ENCODE measurements at places on chromosomes 1 and 21.

DNA sequence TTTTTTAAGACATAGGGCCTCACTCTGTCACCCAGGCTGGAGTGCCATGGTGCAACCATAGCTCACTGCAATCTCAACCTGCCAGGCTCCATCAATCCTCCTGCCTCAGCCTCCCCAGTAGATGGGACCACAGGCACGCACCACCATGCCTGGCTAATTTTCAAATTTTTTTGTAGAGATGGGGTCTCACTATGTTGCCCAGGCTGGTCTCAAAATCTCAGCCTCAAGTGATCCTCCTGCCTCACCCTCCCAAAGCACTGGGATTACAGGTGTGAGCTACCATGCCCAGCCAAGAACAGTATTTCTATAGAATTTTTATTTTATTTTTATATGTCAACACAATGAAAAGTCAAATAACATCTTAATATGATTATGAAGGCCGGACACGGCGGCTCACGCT lies 10.9 kb downstream of the GNB1 start:
- no peak for DNase-seq

DNA sequence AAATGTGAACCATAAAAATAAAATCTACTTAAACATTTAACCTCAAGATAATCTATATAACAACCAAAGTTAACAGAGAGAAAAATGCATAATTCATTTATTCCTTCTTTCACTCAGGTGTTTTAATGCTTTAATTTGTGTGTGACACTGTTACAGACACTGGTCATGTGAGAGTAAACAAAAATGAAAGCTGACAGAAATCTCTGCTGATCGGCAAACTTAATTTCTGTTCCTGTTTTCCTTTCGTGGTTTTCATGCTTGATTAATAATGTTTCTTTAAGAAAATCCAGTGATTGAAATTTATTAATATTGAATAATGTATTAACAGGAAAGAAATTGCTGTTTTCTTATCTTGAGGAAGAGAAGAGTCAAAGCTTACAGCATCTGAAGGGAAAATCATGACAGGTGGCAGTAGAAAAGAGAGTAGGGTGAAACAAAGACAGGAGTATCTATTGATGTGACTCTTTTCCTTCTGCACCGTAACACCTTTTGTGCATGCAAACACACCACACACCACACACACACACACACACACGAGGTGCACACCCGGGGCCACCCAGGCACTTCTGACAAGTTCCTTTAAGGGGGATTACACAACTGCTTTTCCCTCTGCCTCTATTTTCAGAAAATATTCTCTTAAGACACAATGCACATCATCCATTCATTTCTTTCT lies 1.6 kb downstream of the OR2AK2 start:
- DNase-seq = no peak

GRCh38 chr1:207156826-207157225 lies 52.8 kb downstream of the C4BPA start:
- no peak for DNase-seq

- no peak for DNase-seq
Measured at GRCh38 chr21:31395791-31396190, 51.7 kb upstream of the TIAM1 start.

GRCh38 chr1:20992322-20993056 lies 184.2 kb downstream of the EIF4G3 start:
- no peak for DNase-seq

- DNase-seq = no peak
Measured at GRCh38 chr1:48548985-48549384, 77.0 kb upstream of the SPATA6 start.

GRCh38 chr1:85656948-85657347 lies 51.3 kb downstream of the ZNHIT6 start:
- no peak for DNase-seq

DNA sequence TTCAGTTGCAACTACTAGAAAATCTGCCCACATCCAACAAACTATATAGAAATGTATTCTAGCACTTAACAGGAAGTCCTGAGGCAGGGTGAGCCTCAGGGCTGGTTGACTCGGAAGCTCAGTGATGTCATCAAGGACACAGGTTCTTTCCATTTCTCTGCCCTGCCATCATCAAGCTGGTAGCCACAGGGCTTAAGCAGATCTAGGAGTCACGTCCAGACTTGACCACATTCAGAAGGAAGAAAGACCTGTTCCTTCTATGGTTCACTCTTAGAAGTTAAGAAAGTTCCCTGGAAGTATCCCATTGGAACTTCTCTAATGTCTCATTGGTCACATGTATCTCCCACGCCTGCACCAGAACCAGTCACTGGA lies 438.1 kb downstream of the PRDM2 start:
- DNase-seq = no peak

GRCh38 chr1:243596431-243597062 lies 253.5 kb downstream of the AKT3 start:
- no peak for DNase-seq

DNA sequence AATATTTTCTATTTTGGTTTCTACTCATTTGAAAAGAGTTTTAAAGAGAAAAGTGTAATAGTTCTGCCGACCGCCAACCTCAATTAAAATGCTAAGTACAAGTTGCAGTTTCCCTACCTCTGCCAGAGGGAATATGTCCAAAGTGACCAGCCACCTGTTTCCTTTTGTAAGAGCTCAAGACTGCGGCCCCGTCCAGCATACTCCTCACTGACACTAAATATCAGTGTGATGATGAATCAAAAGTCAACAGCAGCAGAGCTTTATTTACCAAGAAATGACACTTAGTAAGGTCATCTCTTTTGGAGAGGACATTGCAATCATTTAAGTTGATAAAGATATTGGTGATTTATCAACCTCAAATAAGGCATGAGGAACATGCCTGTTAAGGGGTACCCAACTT lies 57.4 kb upstream of the NRIP1 start:
- no peak for DNase-seq

GRCh38 chr1:153023109-153023508 lies 7.9 kb upstream of the SPRR1B start:
- DNase-seq = no peak

DNA sequence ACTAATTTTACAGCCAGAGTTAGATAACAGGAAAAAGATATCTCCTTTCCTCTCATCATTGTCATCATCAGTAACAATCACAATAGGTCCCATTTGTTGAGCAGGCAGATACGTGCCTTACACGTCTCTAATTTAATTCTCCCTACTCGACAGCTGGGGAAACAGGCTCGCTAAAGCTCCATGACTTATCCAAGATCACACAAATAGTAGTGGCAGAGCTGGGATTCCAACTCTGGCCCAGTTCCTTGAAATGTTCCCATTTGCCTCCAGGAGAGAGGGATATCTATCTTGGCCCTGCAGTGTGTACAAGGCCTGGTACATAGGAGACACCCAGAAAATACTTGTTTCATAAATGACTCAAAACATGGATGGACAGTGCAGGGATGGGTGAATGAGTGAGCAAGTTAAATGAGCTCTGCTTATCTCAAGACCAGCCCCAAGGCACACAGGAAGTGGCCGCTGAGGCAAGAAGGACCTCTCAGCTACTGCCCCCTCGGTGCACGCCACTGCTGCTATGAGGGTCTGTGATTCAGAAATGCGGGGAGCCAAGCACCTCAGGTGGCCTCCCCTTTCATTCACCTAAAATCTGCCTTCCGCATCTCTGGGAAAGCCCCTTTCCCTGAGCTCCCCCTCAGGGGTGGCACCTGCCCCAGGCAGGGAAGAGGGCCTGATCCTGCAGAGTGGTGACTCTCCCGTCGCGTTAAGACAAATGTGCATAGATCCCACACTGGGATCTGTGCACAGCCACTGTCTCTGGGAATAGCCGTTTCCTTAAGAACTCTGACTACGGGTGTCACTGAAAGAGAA lies 3.6 kb downstream of the KCNN3 start:
- DNase-seq = no peak

GRCh38 chr1:56516539-56517252 lies 62.7 kb downstream of the PLPP3 start:
- no peak for DNase-seq

DNA sequence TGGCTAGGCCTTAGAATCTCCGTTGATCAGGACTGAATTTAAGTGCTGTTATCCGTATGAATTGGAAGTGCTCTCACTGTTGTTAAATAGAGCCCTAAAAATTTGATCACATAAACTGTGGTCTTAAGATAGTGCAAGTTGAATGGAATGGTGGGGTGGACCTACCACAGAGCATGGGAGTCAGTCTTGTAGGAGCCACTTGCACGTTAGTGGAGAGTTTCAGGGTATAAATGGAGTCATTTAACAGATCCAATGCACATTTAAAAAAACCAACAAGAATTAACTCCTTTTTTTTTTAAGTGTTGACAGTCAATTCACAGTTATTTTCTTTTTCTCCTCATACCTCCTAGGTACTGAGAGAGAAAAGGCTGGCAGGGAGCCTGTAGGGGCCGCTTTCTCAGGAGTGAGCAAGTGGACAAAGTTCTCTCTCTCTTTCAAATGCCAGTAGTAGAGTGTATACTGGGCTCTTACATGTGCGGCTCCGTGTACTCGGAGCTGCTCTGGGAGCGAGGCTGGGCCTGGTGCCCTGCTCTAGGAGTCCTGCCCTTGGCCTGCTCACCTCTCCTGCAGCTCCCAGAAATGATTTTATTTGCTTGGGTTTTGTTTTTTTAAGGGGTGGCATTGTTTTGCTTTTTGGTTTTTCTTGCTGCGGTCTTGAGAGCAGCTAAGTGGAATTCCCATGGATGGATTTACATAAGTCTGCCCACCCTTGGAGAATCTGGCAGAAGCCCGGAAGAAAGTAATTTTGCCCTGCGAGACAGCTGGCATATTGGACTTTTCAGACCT lies 91.3 kb downstream of the ATP5PO start:
- no peak for DNase-seq

- no peak for DNase-seq
Measured at GRCh38 chr1:44151332-44151731, 9.9 kb upstream of the KLF18 start.

- no peak for DNase-seq
Measured at GRCh38 chr1:28883242-28883616, 31.1 kb upstream of the EPB41 start.

- no peak for DNase-seq
Measured at GRCh38 chr1:179816196-179816960, 61.2 kb downstream of the TOR1AIP2 start.

DNA sequence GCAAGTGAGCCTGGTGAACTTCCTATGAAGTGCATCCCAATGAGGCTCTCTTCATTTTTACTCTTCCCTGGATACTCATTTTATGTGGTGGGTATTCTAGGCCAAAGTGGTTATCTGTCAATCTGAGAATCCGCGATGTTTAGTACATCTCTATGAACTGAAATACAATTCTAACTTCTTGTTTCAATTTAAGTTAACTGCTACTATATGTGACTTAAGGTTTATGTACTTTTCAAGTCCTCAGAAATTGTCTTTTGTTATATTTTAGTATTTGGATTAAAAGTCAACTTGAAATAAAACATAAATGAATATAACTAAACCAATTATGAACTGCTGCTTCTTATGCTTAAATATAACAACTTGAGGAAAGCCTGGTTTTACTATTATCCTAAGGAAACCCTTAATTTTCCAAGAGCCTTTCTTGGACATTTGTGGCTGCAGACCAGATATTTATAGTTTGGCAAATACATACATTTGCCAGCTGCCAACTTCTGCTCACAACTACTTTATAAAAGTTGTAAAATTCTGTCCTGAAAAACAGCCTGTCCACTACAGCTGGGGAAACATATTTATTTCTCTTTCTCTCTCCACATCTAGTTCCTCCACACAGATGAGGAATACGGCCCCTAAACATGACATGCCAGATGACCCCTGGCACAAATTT lies 60.4 kb downstream of the ENAH start:
- no peak for DNase-seq

DNA sequence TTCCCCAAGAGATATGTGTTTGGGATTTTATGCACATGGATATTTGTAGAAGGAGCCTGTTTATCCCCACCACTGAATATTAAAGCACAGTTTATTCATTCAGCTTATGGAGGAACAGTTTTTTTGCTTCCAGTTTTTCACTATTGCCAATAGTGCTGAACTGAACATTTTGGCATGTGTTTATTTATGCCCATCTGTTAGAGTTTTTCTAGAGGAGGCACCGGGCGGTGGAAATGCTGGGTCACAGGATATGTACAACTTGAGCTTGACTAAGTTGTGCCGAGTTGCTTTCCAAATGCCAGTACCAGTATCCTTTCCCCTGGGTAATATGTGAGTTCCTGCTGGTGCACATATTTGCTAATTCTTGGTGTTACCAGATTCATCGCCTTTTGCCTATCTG lies 111.3 kb downstream of the GREM2 start:
- no peak for DNase-seq

DNA sequence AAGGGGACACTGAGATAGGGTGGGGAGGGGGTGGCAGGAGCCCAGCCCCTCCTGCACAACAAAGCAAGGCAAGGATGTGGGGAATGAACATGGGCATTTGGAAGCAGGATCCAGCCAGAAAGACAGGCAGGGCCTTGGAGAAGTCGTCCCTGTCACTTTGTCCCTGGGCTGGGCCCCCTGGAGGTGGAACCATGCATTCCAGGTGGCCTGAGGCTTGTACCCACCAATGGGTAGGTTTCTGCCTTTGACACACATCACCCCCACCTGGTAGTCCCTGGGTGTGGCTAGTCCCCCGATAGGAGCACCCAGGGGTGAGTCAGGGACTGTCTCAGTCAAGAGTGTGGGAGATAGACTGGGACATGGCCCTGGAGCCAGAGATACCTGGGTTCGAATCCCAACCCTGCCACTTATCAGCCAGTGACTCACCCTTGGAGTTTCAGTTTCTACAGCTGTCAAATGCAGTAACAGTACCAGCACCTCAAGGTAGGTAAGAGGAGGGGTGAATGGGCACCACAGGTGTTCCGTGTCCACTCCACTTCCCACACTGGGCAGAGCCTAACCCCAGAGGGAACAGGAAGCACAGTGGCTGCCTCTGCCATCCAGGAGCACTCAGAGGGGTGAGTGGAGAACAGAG lies 10.0 kb downstream of the PLA2G2D start:
- DNase-seq = no peak

GRCh38 chr21:27771938-27772483 lies 805.1 kb upstream of the ADAMTS5 start:
- DNase-seq = no peak

DNA sequence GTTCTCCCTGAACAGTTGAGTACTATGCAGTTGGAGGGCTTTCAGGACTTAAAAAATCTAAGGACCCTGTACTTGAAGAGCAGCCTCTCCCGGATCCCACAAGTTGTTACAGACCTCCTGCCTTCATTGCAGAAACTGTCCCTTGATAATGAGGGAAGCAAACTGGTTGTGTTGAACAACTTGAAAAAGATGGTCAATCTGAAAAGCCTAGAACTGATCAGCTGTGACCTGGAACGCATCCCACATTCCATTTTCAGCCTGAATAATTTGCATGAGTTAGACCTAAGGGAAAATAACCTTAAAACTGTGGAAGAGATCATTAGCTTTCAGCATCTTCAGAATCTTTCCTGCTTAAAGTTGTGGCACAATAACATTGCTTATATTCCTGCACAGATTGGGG lies 48.7 kb upstream of the LRRC8C start:
- DNase-seq = no peak

DNA sequence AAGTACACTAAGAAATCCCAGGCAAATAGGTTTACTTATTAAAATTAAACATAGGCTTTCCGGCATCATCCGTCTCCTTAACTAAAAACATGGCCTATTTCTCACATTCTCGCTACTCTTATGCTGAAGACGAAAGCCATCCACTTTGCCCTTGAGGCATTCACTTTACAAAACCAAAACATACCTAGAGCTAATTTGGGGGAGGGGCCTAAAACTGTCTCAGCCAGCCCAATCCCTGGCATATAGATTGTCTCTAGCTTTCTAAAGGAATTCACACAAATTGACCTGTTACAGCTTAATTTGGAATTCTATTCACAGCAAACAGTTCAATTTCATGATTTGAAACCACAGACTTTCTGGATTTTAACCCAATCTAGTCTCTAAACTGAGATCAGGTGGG lies 34.8 kb downstream of the SLC35D1 start:
- DNase-seq = no peak
